Esophagus muscularis mucosa (tissue), 4 donors: ENCODE measurements at places on chromosomes 6 and 20. TPM values are rescaled to one million over a fixed set of nuclear protein-coding genes. Genes with fewer than 3 reads are reported as not detected.

GRCh38 chr6:22954749-22955385, 385.5 kb downstream of the HDGFL1 start:
- H3K4me3 ChIP-seq, result peak overlapping the region; percentile 29
- H3K27me3 ChIP-seq, result no peaks in the 10 kb centered on the region
- no peaks in the 10 kb centered on the region for H3K36me3 ChIP-seq
- peak overlapping the region; percentile 39 for H3K27ac ChIP-seq

DNA sequence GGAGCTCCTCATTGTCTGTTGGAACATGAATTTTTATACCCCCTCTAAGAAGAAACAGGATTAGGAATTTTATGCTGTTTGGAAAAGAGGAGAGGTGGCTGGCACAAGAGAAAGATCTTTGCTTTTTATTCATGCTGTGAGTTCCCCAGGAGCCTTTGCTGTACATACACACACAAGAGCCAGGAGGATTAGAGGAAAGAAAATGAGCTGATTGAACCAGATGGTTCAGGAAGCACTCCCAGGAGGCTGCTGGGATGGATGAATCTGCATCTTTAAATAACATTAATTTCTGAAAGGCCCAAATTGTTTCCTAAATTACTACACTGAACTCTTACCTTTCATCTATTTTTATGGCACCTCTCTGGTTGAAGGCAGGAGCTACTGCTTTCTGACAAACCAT, 20.1 kb upstream of the TCP11 start:
- no peak for DNase-seq
- no peak overlapping the region for H3K27ac ChIP-seq
- H3K27me3 ChIP-seq, result no peaks in the 10 kb centered on the region
- no peak overlapping the region for H3K4me3 ChIP-seq
- no peaks in the 10 kb centered on the region for H3K36me3 ChIP-seq

DNA sequence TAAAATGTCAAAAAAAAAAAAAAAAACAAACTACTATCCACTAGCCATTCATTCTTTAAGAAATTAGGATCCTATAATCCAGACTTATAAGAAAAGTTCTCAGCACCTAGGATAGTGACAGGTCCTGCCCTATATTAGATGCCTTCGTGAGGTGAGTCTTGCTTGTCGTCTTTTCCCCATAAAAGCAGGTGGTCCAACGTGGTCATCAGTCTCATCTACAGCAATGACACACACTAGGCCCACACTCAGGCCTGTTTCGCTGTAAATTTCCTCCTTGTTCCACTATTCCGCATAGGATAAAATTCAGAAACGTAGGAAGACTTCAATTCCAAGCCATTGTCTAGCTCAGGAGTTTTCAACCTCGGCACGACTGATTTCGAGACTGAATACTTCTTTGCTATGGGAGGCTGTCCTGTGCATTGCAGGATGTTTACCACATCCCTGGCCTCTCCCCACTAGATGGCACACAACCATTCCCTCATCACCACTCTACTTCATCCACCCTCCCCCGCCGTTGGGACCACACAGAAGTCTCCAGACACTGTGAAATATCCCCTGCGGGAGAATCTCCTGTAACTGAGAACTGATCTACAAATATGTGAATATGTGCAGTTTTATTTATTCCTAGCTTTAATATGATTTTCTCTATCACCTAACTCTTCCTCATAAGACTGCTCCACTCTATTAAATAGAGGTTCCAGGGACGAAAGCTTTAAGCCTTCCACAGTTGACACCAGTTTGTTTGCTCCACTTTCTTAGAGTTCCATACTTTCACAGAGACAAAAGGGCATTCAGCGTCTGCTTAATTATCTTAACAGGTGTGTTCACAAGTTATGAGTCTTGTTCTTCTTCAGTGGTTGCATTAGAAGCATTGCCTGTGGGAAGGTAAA, 346.3 kb downstream of the BMP2 start:
- H3K4me3 ChIP-seq, result no peak overlapping the region
- no peaks in the 10 kb centered on the region for H3K4me1 ChIP-seq
- no peaks in the 10 kb centered on the region for H3K36me3 ChIP-seq
- no peak overlapping the region for H3K27ac ChIP-seq
- no peak for DNase-seq

DNA sequence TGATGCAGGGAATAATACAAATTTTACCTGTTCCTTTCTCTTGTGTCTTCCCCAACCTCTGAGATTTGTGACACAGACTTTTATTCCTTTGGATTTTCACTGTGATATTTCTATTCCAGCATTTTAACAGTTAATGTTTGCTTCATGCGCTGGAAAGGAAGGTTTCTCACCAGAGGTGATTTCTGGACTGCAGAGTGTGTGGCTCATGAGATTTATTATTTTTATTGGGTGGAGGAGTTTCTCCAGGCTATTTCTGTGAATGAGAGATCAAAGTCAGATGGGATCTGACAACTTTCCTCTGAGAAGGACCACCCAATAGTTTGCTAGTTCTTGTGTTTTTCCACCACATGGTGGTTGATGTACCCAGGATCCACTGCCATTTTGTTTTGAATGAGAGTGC, 377.5 kb downstream of the CDKAL1 start:
- no peaks in the 10 kb centered on the region for H3K27me3 ChIP-seq
- H3K27ac ChIP-seq, result no peak overlapping the region
- H3K4me3 ChIP-seq, result no peak overlapping the region

DNA sequence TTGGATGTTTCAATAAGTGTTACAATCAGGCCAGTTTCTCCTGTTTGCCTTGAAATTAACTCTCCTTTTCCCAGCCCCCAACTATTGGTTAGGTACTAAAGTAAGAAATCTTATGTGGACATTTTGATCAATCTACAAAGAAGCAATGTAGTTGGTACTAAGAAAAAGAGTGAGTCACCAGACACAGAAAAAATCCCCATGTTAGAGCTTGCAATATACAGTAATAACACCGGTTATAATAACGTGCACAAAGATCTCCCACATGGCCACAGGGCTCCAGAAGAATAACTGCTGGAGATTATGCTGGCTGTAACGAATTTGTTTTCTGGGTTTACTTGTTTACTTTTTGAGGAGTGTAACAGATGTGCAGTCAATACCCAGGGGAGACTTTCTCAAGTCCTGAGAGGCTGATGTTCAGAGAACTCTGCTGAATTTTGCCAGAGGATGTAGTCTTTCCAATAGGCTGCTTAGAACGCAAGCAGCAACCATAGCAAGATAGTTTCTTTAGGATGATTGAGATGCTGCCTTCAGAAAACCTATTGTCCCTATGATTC, 166.2 kb upstream of the SPACA1 start:
- DNase-seq, result no peak
- no peaks in the 10 kb centered on the region for H3K4me1 ChIP-seq
- H3K4me3 ChIP-seq, result no peak overlapping the region
- H3K27ac ChIP-seq, result no peak overlapping the region
- no peaks in the 10 kb centered on the region for H3K36me3 ChIP-seq

DNA sequence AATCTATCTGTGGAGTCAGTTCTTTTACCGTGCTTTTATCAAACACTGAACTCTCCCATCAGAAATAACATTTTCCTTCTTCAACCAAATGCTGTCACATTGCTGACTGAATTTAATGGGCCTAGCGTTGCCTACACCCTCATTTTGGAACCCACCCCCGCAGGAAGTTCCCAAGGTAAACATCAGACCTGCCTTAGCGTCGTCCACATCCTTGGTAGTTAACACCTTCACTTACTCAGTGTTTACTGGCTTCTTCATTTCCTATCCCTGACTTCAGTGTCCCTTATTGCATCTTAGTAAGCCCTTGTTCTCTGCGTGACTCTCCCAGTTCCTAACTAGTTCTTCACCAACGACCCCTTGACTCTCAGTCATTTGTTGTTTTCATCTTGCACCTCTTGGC, 491.4 kb upstream of the SOX4 start:
- no peaks in the 10 kb centered on the region for H3K36me3 ChIP-seq
- no peak for DNase-seq
- H3K27me3 ChIP-seq, result no peaks in the 10 kb centered on the region
- H3K27ac ChIP-seq, result no peak overlapping the region

DNA sequence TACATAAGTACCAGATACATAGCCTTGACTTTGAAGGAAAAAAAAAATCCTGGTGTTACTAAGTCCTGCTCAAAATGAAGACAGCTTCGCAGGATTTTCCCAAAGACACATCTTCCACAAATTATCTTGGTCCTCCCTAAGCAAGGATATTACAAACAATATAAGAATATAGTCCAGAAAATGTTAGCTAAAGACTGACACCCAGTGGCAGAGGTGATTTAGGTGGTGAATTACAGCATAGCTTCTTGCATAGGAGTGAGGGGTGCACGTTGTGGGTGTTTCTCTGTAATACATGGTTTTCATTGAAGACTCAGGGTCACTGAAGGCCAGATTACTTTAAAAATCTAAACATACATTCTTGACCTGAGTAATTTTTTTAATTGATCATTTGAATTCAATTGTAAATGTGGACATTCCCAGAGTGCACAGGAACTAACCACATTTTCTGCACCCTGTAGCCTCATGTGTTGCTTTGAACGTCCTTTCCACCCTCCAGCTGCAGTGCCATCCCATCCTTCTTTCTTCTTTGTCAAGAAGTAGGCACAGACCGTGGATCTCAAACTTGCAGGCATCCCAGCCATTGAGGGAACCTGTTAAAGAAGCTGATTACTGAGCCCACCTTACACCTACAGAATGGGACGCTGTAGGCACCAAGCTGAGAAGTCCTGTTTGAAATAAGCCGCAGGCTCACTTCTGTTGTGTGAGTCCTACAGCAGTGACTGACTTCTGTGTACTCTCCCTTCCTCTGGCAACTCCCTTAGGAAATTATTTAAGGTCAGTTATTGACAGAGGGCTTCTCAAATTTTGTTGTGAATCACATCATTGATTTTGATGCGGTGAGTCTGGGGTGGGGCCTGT, 102.6 kb downstream of the PERP start:
- H3K27me3 ChIP-seq, result no peaks in the 10 kb centered on the region
- H3K4me1 ChIP-seq, result no peaks in the 10 kb centered on the region
- DNase-seq, result no peak
- H3K36me3 ChIP-seq, result no peaks in the 10 kb centered on the region
- no peak overlapping the region for H3K4me3 ChIP-seq

ADTRP gene
- not detected for total RNA-seq

TAF4 gene
- total RNA-seq, result 14.4 TPM

WFDC10B gene
- total RNA-seq, result not detected

KCNQ2 gene
- 1.6 TPM for total RNA-seq

PLAGL1 gene
- 11.8 TPM for total RNA-seq

PREX1 gene
- total RNA-seq, result 23.7 TPM

ADGRB3 gene
- 5.8 TPM for total RNA-seq
